ENCODE measurements at places on chromosomes 1 and 21.

- DNase-seq, result peak; percentile 37
Observed at GRCh38 chr21:46617267-46618051, 12.6 kb upstream of the S100B start.

GRCh38 chr1:166952002-166952746, 23.2 kb downstream of the ILDR2 start:
- DNase-seq, result peak; percentile 32

- no peak for DNase-seq
Observed at GRCh38 chr1:93142161-93142560, 38.1 kb downstream of the TMED5 start.

DNA sequence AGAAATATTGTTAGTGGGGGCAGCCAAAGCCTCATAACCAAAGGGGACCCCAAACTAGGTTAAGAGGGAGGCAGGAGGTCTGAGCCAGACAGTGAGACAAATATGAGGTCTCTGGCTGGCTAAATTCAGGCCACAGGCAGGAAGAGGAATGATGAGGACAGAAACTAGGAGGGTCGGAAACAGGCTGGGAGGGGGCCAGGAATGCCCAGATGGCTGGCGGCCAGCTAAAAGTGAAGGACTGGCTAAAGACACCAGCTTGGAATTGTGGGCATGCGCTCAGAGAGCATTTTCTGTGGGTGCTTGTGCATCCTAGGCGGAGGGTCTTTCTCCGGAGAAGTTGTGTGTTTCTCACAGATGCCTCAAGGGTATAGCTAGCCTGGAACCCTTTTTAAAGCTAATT, 77.0 kb downstream of the PGM1 start:
- no peak for DNase-seq

DNA sequence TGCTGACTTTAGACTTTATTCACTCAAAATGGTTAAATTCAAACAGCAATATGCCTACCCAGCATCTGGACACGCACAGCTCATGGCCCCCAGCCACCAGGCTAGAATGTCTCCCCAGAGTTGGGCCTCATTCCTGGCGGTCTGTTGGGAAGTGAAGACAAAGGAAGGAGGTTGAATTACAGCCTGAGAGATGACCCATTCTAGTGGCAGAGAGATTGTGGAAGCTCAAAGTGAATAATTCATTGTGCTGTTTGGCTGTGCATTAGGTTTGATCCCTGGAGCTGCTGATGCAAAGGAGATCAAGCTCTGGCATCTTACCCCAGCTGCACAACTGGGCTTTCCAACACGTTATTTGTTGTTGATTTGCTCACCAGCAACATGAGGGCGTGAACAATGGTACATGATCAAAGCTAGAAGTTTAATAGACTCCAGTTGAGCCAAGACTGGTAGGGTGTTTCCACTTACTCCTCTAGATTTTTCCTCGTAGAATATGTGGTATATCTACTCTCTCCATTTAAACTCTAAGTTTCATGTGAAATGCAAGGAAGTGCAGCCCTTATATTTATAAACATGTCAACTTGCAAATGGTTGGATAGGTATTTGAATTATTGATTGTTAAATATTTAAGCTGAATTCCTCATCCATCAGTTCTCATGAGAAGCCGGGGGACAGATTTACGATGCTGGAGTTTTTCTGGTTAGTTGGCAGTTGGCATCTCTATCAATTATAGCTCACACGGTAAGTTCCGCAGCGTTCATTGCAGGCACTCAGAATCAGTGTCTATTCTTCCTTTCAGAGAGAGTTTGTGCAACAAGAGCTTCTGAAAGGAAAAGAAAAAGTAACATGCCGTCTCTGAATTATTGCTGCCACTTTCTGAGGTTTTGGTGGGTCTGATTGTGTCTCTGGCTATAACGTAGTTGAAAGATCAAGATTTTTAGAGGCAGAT, 222.7 kb downstream of the TM2D1 start:
- no peak for DNase-seq

- no peak for DNase-seq
Observed at GRCh38 chr1:210311726-210312493, 16.8 kb upstream of the HHAT start.

DNA sequence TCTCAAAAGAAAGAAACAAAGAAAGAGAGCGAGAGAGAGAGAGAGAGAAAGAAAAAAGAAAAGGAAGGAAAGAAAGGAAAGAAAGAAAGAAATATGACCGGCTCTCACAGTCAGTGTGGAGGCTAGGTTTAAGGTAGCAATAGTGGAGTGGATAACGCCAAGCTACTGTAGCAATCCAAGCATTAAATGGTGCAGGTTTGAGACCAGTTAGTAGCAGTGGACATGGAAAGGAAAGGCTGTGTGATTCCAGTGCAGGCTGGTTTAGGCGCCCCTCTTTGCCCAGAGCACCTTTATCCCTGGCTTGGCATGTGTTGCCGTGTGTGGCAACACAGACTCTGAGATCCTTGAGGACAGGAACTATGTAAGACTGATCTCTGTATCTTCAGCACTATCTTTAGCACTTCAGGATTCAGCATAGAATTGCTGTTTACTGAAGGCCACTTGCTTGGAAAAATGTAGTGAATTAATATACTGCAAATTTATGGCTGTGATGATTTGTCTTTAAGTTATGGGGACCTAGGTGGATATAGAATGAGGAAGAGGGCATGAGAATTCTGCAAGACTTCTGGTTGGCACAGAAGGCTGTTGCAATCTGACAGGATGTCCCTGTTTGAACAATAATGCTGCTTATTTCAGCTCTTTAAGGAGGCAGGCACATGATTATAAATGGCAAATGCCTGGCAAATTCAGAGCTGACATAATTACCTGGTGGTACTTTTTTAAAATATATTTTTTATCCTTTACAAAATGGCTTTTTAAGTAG, 10.8 kb upstream of the OSBPL9 start:
- DNase-seq, result no peak

Measured in HFFc6 (cell line).